Effector memory CD8-positive, alpha-beta T cell (primary cell): ENCODE measurements at places on chromosomes 5 and 9.

GRCh38 chr9:86655147-86655546 is 292.2 kb downstream of the GAS1 start:
- H3K36me3 ChIP-seq: no peaks in the 10 kb centered on the region
- peaks cover 3% of the 10 kb centered on the region for H3K4me1 ChIP-seq
- no peak overlapping the region for H3K27ac ChIP-seq
- DNase-seq: no peak
- H3K27me3 ChIP-seq: peaks cover 29% of the 10 kb centered on the region

DNA sequence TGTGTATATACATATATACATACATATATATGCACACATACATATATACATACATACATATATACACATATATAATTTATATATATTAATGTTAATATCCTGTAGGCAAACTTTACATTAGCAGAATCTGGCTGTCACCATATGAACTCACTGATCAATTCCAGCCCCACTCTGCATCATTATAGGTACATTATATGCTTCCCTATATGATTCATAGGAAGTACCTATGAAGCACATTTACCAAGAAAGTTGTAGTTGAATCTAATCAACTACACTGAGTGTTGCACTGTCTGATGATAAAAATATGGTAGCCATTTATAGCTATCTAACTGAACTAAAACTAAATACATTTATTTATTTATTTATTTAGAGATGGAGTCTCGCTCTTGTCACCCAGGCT is 5.5 kb upstream of the SPATA6L start:
- no peaks in the 10 kb centered on the region for H3K4me1 ChIP-seq
- peaks cover 4% of the 10 kb centered on the region for H3K27me3 ChIP-seq
- no peak overlapping the region for H3K4me3 ChIP-seq
- H3K27ac ChIP-seq: no peak overlapping the region
- H3K36me3 ChIP-seq: no peaks in the 10 kb centered on the region
- no peak for DNase-seq

DNA sequence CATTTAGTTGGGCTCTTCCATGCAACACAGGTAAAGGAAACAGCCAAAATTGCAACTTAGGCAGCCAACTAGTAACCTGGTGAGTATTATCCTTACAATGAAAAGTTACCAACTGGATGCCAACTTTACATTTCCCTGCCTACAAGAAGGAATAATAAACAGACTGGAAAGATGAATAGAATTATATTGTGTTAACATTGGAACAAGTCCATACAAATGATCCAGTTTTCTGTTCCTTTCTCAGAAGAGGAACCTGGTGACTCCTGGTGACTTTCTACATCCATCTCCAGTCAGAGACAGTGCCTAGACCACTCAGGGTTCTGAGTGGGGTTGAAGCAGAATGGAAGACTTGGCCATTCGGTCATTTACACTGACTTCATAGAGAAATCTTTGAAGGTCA is 20.6 kb downstream of the MARCHF3 start:
- DNase-seq: no peak
- H3K4me1 ChIP-seq: no peaks in the 10 kb centered on the region
- no peaks in the 10 kb centered on the region for H3K36me3 ChIP-seq
- H3K27ac ChIP-seq: no peak overlapping the region

DNA sequence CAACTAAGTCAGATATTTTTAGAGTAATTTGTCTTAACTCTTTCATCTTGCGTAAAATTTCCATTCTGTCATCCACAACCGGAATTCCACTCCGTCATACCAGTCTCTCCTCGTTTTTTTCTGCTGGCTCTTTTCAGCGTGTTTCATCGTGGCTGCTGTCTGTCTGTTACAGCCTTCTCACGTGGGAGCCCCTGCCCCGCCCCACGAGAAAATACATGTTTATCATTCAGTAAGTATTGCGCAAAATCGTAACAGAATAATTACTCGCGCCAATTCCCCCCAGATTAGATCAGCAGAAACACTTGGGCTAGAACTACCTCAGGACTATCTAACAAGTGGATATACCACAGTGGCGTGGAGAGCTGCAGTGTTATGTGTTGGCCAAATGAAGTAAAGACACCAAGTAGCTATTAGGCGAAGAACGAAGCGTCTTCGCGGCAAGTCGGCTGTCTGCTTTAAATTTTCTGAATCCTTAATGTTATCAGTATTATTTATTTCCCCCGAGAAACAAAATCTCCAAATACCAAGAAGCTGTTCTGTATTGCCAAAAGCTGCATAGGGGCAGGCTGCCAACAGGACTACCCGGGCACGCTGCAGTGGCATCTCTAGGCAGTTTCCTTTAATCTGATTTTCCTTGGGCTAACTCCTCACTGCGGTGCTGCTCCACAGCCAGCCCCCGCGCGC is 566 bp upstream of the FOCAD start:
- H3K27ac ChIP-seq: peak overlapping the region; percentile 83

DNA sequence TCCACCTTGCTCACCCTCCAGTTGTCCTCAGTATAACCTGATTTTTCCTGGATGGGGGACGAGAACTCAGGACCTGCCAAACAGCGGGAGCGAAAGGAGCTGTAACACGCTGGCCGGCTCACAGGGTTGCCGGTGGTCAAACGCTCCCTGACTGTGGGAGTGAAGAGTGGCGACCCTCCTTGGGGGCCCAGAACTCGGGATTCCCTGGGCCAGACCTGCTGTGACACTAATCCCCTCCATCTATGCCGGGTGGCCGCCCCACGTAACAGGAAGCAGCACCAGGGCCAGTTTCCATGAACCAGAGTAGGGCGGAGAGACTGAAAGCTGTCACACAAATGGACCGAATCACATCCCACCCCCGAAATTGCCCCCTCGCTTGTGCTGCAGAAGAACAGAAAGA is 1809.2 kb upstream of the ACO1 start:
- H3K27ac ChIP-seq: no peak overlapping the region
- H3K4me1 ChIP-seq: no peaks in the 10 kb centered on the region
- H3K27me3 ChIP-seq: no peaks in the 10 kb centered on the region
- H3K36me3 ChIP-seq: no peaks in the 10 kb centered on the region
- no peak for DNase-seq

DNA sequence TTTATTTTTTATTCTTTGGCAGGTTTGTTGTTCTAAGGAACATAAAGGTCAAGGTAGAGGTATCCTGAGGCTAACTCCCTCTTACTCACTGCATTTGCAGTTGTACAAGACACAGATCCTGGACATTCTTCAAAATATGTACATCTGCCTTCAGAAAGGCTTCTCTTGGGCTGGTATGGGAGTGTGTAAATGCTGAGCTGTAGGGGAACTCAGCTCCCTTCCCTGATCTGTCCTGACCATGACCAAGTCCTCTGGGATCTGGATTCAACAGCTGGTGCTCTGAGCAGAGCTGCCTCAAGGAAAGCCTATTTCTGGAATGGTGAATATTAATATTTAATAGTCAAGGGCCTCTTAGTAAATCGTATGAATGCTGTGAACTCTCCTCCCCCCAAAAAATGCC is 117.4 kb downstream of the PRKACG start:
- no peak overlapping the region for H3K4me3 ChIP-seq
- H3K27me3 ChIP-seq: peaks cover 17% of the 10 kb centered on the region
- H3K36me3 ChIP-seq: no peaks in the 10 kb centered on the region
- no peak for DNase-seq
- no peak overlapping the region for H3K27ac ChIP-seq

- H3K27me3 ChIP-seq: no peaks in the 10 kb centered on the region
- H3K4me3 ChIP-seq: no peak overlapping the region
Observed at GRCh38 chr9:125910286-125910685, 163.1 kb downstream of the PBX3 start.

- no peak overlapping the region for H3K4me3 ChIP-seq
- peaks cover 14% of the 10 kb centered on the region for H3K36me3 ChIP-seq
- no peak overlapping the region for H3K27ac ChIP-seq
- H3K27me3 ChIP-seq: no peaks in the 10 kb centered on the region
- no peak for DNase-seq
Observed at GRCh38 chr9:133379153-133380086, 3.3 kb downstream of the STKLD1 start.

DNA sequence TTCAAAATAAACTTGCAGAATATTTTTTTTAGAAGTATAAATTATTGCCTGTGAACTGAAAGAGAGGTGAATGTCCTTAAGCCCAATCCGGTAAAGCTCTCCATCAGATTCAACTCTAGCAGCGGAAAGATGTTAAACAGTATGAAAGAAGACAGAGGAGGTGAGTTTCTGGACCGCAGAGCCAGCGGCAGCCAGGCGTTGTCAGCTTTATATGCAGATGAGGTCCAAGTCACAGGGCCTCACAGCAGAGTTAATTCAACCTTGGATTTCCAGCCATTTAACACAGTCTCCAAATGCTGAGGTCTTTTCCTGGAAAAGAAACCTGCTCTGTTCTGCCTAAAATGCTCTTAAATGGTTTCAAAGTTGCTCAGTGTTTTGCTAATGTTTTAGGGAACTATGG is 75.5 kb downstream of the OTULIN start:
- H3K4me1 ChIP-seq: no peaks in the 10 kb centered on the region
- no peak overlapping the region for H3K4me3 ChIP-seq
- no peak overlapping the region for H3K27ac ChIP-seq
- H3K36me3 ChIP-seq: peaks cover 23% of the 10 kb centered on the region
- no peaks in the 10 kb centered on the region for H3K27me3 ChIP-seq

DNA sequence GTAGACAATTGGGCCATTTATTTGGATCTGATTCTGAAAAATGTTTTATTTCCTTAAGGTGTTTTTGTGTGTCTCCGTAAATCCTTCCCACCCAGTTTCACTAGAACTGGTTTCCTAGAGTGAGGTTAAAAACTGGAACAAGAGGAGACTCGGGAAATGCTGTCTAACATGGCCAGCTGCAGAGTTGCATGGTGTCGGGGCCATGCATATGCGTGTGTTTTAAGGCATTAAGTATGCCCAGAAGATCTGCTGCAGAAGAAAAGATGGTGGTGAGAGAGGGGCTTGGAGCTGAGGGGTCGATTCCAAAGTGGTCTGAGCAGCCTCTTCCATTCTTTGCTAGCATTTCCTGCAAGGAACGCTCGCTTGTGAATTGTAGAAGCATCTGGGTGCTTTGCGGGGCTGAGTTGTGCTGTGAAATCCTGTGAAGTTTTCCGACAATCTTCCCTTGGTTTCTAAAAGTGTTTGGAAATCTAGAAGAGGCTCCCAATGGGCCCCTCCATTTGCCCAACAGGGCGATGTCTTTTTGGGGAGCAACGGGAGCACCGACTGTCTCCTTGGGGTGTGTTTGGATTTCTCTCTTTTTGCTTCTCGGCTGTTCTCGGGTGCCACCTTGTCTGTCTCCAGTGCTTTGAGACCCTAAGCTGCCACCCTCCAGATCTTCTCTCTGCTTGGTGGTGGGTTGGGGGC is 113.8 kb downstream of the COL5A1 start:
- H3K4me3 ChIP-seq: no peak overlapping the region
- H3K4me1 ChIP-seq: no peaks in the 10 kb centered on the region
- no peaks in the 10 kb centered on the region for H3K27me3 ChIP-seq
- H3K27ac ChIP-seq: no peak overlapping the region

- no peak for DNase-seq
- no peak overlapping the region for H3K27ac ChIP-seq
- H3K27me3 ChIP-seq: no peaks in the 10 kb centered on the region
- no peak overlapping the region for H3K4me3 ChIP-seq
Observed at GRCh38 chr5:154060606-154061005, 21.8 kb downstream of the MFAP3 start.

DNA sequence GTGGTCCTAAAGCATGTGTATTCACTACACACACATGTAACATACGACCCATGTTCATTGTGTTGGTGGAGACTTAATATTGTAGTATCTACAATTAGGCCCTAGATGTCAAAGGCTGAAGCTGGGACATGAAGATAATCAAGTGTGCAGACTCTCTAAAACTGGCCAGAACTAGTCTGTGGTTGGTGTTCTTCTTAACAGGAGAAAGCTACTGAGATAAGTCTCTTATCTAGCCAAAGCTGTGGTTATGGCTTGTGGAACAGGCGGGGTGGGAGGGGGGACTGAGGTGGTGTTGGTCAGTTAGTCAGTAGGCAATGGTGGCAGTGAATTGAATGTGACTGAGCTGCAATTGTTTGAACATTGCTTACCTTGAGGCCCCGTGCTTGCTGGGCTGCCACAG is 112.7 kb upstream of the SLC24A2 start:
- no peak overlapping the region for H3K27ac ChIP-seq
- no peak overlapping the region for H3K4me3 ChIP-seq
- H3K4me1 ChIP-seq: peaks cover 3% of the 10 kb centered on the region

DNA sequence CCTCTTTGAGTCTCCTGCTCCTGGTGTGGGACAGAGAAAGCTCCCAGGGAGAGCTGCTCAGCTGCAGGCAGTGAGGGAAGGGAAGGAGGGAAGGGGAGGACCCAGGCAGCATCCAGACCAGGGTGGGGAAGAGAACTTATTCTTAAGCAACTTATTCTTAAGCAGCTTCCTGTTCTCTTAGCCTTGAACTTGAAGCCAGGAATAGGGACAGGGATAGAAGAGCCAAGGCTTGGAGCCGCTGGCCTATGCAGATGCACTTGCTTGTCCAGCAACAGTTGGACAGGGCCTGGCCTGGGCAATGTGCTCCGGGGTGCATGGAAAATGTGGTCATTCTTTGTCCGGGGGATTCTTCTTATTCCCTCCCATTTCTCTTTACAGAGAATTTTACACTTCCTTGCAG is 31.4 kb upstream of the SPTLC1 start:
- H3K4me1 ChIP-seq: no peaks in the 10 kb centered on the region
- H3K36me3 ChIP-seq: no peaks in the 10 kb centered on the region
- no peak overlapping the region for H3K27ac ChIP-seq
- no peak overlapping the region for H3K4me3 ChIP-seq
- DNase-seq: no peak
- H3K27me3 ChIP-seq: peaks cover 75% of the 10 kb centered on the region

DNA sequence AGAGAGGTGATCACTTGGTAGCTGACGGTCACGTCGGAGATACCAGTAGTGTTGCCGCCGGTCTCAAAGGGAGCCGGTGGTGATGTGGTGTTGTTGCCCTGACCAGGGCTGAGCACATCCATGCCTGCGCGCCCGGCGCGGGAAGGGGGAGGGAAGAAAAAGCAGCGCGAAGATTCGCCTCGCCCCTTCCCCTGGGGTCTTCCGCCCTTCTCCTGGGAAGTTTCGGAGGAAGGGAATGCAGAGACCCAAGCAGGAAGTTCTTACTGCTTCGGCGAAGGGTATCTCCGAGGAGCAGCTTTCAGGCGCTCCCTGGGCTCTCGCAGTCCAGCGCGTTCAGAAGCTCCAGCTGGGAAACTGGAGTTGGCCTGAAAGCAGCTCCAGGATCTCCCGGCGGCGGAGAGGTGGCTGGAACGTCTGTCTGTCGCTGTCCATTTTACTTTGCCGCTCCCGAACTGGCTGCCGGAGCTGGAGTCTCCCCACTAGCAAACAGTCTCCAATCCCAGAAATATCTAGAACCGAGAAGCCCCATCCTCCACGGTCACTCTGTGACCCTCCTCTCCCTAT is 565 bp downstream of the HTR1A start:
- no peak overlapping the region for H3K27ac ChIP-seq
- peaks cover 5% of the 10 kb centered on the region for H3K27me3 ChIP-seq
- peaks cover 3% of the 10 kb centered on the region for H3K4me1 ChIP-seq
